DMS53 (cell line): ENCODE measurements at places on chromosomes 13 and 19.
A peak's percentile ranks its signal among the peaks of the same experiment; 100 is the strongest.

- peak; percentile 99 for DNase-seq
Measured at GRCh38 chr13:23888658-23889614, at the start of gene MIPEP. MIPEP (minus strand) TSS chr13:23889400; CDS start chr13:23889320, 80 bp downstream.

DNA sequence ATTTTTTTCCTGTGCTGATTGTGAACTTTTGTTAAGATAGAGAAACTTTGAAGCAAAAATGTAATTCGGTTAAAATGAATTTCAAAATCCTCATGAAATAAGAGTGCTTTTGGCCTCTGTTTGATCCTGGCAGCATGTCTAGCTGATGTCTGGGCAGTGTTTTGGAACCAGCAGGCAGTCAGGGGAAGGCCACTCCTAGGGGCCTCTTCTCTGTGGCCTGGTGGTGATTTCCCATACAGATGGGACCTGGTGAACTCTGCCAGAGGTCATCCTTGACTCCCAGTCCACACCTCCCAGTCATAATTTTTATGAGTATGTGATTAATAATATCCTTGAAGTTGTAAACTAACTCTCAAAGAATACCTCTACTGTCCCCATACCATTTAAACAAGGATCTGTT is 226.6 kb downstream of the PCCA start:
- no peak for DNase-seq

DNA sequence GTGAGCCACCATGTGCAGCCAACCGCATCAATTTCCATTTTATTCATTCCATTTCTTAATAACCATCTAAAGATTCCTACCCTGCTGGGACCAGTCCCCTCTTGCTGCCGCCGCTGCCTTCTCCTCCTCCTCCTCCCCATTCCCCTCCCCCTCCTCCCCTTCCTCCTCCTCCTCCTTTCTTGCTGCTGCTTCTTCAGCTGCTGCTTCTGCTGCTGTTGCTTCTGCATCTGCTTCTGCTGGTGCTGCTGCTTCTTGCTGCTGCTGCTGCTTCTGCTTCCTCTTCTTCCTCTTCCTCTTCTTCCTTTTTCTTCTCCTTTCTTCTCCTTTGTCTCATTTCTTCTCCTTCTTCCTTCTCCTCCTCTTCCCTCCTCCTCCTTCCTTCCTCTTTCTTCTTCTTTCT is 20.0 kb upstream of the SPRYD7 start:
- no peak for DNase-seq

DNA sequence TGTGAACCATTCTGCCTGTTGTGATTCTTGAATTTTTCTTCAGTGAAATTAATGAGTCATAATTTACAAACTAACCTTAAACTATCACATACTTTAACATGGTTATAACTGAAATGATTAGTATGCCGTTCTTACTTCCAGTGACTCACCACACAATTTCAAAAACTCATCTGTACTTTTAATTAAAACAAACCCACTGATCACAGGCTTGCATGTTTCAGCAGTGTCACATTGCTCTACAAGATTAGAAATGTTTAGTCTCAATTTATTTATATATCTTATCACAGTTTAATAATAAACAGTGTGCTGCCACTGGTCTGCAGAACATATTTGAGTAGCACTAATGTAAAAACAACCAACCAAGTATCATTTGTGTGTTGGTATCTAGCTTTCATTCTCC is 2227.9 kb upstream of the PCDH20 start:
- no peak for DNase-seq

- DNase-seq, result no peak
Measured at GRCh38 chr13:99698010-99698815, 196.9 kb downstream of the TM9SF2 start.

DNA sequence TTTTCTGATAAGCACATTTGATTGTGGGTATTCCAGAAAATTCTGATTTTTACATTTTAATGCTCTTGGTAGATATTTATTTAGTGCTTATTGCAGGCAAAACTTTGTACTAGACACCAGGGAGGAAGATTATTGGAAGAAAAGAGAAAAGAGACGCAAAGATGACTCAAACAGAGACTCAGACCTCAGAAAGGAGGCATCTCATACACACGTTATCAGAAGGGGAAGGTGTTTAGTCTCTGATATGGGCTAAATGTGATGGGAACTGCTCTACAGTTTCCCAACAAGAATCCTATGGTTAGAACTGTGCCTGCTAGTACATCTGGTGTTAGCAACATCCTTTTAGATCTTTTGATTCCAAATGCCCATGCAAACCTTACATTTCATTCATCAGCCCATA is 245.6 kb downstream of the KLF5 start:
- no peak for DNase-seq

DNA sequence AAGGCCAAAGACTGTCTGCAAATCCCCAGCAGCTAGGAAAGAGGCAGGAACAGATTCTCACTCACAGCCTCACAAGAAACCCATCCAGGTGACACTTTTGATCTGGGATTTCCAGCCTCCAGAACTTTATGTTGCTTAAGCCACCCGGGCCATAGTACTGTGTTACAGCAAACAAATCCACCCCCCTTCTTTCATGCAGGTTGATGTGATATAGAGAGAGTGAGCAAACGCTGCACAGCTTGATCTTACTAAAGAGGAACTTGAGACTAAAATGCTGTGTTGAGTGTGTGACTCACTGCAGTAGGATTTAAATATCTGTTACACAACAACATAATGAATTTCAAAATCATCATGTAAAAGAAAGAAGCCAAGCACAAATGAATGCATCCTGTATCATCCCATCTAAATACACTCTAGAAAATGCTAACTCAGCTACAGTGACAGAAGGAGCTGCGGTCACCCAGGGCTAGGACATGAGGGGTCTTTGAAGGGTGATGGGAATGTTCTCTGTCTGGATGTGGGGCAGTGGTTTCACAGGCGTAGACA is 32.2 kb downstream of the RCBTB2 start:
- peak; percentile 51 for DNase-seq

DNA sequence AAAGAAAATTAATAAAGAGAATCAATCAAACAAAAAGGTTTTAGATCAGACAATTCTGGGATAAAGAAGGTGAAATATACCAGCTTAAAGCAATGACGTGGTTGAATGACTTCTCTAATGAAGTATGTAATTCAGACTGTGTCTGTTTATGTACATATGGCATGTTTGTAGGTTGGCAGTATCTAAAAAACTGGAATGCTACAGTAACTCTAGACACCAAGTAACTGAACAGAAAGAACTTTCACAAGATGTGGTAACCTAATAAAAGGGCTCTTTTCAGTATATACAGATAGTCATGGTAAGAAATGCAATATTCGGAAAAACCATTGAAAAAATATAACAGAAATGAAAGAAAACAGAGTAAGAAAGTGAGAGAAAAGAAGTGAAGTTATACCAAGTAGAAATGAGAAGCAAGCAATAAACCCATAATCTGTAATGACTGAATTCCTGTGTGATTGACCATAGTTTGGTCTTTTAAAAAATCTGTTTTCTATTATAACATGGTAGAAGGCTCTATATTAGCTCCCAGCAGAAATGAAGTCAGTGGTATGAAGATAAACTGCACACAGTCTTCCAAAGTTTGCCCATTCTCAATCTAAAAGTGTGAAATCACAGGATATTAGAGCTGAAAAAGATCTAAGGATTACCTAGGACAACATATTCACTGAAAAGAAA is 31.4 kb downstream of the ELF1 start:
- no peak for DNase-seq

- no peak for DNase-seq
Measured at GRCh38 chr19:48676887-48677286, 4.1 kb upstream of the NTN5 start.
